ENCODE measurements at places on chromosomes 12 and 14.

- peak; percentile 73 for DNase-seq
Observed at GRCh38 chr12:113424915-113425823, 3.0 kb downstream of the SDSL start.

DNA sequence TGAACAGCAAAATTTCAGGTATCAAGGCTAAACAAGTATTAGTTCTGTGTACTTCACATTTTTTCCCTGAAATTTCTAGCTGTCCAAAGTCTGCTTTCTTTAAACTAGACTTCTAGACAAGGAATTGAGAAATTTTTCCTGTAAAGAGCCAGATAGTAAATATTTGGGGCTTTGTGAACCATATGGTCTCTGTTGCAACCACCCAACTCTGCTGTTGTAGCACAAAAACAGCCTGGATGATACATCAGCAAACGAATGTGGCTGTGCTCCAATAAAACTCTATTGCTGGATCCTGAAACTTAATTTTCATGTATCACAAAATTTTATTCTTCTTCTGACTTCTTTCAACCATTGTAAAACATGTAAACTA lies 96.0 kb upstream of the SLC38A4 start:
- DNase-seq, result no peak

DNA sequence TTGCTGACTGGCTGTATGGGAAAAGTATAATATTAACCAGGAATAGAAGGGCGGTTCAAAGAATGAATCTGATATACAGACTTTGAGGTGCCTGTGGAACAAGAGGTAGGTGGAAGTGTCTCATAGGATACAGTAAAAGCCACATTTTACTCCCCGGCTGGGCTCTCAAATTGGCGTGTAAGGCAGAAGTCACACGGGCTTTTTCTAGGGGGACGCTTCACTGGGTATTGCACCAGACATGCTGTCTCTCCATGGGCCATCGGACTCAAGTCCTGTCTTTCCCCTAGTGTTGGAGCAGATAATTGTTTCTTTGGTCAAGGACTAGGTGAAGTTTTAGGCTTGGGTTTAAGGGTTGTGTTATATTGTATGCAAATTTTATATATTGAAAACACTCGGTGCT lies 9.1 kb downstream of the TMCC3 start:
- no peak for DNase-seq

- no peak for DNase-seq
Observed at GRCh38 chr14:89391123-89391522, 25.9 kb downstream of the FOXN3 start.

DNA sequence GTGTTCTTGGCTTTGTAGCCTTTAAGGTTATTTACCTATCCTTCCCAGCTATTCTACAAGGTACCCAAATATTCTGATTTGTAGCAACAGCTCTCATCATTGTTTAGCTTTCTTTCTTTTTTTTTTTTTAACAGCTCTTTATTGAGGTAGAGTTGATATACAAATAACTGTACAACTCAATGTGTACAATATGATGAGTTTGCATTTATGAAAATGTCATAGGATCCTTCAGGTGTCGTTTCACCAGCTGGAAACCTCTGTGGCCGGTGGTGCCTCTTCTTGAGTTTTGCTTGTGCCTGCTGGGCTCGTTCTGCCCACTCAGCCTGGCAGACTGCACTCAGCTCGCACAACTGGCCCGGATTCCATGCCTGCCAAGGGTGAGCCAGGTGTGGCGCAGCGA lies 26.9 kb upstream of the TBPL2 start:
- DNase-seq, result no peak

GRCh38 chr14:24851837-24852236 lies 198.1 kb downstream of the STXBP6 start:
- no peak for DNase-seq

DNA sequence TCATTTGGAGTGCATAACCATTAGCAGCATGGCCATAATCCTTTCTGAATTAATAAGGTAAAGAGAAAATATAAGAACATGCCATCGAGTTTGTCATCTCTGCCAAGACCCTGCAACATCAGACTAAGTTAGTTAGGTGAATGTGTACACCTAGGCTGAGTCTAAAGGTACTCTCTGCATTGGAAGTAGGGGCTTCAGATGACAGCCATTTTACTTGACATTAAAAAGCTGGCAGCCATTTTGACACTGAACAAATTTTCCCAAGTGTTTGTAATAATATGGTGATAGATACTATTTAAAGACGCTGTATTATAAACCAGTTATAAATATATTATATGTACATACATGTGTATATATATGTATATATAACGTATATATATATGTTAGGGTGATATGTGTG lies 79.0 kb downstream of the SUDS3 start:
- DNase-seq, result no peak

- DNase-seq, result no peak
Observed at GRCh38 chr12:11741434-11742092, 92.1 kb downstream of the ETV6 start.

DNA sequence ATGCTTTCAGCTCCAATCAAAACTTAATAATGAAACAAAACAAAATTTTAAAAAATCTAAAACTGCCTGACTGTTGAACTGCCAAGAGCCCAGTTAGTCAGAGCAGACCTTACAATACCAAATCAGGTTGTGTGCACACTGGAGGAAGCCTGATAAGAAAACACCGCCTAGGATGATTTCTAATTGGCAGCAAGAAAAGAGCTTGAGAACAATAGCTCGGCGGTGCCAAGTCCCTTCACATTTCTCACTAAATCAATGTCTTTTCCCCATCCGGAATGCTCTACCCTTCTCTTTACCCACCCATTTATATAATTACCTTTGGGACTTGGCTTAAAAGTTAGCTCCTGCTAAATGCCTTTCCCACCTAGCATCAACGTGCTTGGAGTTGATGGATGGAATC lies 256.7 kb downstream of the C12orf75 start:
- DNase-seq, result no peak

- DNase-seq, result no peak
Observed at GRCh38 chr12:128811806-128812205, 12.0 kb downstream of the SLC15A4 start.

GRCh38 chr14:27049701-27050100 lies 451.9 kb upstream of the NOVA1 start:
- no peak for DNase-seq

DNA sequence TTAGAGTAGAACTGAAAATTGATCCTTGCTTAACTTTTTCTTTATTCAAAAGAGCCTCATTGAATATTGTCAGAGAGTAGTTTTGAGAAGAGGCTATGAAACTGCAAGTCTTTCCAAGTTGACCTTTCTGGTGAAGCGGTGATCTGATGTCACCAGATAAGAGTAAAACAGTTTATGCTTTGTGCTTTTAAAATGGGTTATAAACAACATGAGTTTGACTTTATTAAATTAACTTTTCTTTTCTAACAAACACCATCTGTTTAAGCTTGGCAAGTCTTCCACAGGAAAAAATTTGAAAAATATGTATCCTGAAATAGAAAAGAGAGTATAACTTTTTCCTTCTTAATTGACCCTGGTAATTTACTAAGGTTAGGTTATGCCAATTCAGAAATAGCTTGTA lies 408.7 kb upstream of the NOVA1 start:
- DNase-seq, result no peak

DNA sequence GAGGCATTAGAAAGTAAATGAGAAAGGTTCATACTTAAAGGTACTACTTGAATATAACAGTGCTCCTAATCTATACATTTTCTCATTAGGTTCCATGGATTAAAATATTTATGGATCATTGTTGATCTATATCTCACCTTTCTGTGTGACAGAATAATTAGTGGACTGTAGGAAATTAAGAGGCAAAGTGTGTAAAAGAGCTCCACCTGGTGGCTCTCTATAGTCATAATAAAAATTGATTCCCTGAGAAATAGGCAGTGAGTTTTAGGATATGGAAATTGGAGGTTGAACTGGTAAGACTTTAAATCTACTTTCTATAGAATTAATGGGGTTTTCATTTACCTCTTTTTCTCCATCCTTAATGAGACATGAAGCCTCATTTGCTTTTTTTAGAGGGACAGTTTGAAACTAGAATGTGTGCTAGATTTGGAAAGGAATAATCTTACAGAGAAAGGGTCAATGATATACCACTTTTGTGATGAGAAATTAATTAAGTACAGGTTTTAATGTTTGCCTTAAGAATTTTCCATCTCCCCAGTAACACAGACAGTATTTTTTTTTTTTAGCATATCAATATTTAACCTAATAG lies 11.8 kb upstream of the DERA start:
- no peak for DNase-seq

- peak; percentile 66 for DNase-seq
Observed at GRCh38 chr14:88005978-88006851, 1.3 kb downstream of the GPR65 start.

- DNase-seq, result no peak
Observed at GRCh38 chr12:67415473-67415872, 146.3 kb downstream of the CAND1 start.

DNA sequence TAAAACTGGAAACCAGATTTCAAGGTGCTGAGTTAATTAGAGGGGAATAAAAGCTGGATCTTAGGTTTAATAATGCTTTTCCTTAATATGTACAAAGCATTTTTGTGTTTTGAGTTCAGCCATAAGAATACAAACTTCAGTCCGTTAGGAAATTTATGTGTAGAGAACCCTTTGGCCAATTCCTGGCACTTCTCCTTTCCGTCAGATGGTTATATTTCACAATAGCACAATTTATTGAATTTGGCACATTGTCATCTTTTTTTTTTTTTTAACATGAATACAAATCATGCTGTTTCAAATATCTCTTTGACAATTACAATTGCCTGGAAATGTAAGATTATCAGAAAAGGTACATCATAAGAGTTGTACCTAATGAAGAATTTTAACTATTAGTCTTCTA lies 56.2 kb upstream of the DDHD1 start:
- DNase-seq, result no peak

DNA sequence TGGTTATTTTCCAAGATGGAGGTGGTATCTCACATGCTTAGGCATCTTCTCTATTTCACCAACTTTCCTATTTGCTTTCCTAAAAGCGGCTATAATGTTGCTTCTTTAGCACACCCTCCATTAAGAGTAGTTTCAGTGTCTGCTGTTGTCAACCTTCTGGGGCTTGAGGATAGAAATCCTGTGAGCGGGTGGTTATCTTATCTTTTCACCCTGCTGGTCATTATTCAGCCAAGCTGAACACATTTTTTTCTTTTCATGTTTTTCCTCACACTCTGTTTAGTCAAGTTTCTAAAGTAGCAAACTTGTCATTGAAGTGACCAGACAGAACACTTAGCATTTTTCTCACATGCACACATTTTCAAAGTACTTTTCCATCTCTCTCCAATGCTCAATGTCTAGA lies 104.5 kb downstream of the SLC8A3 start:
- DNase-seq, result no peak

DNA sequence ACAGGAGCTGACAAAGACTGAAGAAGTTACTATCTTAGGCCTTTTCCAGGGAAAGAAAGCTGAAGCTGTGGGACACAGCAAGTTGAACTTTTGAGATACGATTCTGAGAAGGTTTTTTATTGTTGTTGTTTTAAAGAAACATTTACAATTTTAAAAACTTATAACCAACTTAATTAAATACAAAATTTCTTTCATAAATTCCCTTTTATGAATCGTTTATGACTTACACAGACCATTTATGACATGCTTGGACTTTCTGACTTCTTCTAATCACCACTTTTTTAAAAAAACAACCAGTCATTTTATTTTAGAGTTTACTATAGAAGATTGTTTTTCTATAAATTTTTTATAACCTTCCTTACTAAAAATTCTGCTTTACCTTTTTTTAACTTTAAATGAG lies 68.7 kb downstream of the DHRS2 start:
- DNase-seq, result no peak

GRCh38 chr14:67653651-67654280 lies 20.7 kb downstream of the VTI1B start:
- DNase-seq, result no peak
